NCI-H1092 (cell line): ENCODE measurements at places on chromosomes 7 and 10.
A peak's percentile ranks its signal among the peaks of the same experiment; 100 is the strongest.

DNA sequence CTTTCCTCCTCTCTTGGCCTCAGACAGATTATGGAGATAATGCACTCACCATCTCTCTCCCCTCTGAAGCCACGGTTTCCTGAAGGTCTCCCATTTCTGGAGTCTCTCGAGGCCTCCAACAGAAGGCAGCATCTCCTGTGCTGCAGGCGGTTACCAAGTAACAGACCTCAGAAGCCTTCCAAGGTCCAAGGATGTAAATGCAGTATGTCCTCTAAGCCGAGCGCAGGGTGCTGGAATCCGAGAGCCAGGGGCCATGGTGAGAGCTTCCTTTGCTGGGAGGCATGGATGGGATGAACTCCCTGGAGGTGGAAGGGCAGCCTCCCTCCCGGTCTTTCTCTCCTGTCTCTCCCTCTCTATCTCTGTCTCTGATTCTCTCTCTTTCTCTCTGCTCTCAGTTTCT is 79.8 kb downstream of the ADARB2 start:
- DNase-seq, result no peak

- no peak for DNase-seq
Measured at GRCh38 chr10:114100848-114101741, 57.4 kb downstream of the ADRB1 start.

DNA sequence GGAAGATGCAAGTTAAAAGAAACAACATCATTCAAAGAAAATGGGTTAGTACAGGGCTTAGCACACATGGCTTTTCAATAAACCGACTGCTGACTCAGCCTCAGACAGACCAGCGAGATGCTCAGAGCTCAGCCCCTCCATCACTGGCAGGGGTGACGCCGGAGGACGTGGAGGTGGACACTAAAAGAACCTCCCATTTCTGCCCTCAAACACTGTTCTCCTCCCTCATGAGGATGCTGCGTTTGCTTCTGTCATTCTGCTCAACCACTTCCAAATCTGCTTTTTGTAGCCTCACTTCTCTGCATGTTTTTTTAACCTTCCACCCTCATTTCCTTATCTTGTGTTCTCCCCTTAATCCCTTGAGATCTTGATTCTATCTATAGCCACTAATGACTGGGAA is 15.3 kb downstream of the DENND11 start:
- DNase-seq, result no peak

- DNase-seq, result no peak
Measured at GRCh38 chr7:36100634-36101033, 52.4 kb upstream of the EEPD1 start.

DNA sequence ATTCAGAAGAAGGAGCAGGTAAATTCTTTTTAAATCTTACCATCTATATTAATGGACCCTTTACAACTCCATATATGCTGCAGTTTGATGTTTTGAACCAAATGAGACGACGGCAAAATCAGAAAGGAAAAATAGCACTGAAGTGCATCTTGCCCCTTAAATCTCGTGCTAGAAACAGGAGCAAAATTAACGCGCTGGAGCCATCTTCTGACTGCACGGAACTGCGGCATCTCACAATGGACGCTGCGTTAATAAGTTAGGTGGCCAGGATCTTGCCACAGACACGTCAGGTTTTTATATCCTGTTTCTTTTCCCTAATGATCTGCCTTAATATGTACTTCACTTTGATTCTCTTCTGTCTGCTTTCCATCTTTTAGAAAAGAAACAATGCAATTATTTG is 354.5 kb downstream of the TFEC start:
- DNase-seq, result peak; percentile 48

DNA sequence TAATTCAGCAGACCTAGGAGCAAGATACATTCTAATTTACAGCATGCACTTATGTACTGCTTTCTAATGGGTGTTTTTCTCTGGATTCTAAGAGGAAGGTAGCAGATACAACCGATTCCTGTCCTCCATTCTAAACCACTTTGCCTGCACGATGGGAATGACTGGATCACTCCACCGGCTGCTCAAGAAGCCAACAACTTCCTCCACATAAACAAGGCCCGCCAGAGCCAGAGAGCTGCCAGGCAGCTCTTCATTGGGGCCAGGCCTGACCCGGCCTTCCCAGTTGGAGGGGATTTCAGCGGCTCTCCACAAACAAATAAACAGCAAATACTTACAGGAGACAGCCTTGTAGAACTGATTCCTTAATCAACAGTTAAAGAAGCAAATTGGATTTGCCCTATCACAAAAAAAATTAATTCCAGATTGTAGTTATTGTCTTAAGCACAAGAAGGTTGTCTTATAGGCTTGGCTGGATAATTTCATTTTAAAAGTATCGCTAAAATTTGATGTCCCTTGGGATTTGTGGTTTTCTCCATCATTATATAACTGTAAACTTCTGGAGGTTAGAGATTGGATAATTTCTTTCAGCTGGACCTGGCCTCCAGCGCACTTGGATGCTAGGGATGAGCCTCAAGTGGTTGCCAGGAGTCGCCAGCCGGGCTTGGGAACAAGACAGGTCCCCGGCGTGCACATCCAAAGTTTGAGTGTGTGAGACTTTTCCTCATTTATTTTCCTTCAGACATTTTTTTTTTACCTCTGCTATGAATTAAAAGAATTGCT is 20.9 kb downstream of the EBF3 start:
- no peak for DNase-seq

DNA sequence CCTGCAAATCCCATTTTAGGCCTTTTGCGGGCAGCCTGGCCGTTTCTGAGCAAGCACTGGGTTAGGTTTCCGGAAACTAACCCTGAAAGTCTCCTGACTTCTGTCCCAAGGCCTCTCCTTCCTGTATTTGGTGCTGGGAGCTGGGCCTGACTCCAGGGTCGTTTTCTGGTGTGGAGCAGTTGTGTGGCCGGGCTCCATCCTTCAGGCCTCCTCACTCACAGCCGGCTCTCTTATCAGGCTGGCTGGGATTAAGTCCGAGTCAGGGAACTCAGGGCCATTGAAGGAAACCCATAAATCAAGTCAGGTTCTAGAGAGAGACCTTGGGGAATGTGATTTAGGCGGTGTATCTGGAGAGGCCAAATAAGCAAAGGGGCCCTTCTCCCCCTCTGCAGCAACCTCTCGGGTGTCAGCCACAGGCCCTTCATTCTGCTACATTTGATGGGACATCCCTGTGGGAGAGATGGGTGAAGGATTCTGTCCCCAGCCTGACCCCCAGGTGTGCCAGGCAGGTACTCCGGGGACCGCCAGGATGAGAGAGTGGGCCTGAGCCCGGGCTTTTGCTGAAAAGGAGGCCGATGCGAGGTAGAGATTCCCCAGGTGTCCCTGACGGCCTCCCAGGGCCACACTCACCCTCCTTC is 3.3 kb downstream of the GATA3 start:
- no peak for DNase-seq

DNA sequence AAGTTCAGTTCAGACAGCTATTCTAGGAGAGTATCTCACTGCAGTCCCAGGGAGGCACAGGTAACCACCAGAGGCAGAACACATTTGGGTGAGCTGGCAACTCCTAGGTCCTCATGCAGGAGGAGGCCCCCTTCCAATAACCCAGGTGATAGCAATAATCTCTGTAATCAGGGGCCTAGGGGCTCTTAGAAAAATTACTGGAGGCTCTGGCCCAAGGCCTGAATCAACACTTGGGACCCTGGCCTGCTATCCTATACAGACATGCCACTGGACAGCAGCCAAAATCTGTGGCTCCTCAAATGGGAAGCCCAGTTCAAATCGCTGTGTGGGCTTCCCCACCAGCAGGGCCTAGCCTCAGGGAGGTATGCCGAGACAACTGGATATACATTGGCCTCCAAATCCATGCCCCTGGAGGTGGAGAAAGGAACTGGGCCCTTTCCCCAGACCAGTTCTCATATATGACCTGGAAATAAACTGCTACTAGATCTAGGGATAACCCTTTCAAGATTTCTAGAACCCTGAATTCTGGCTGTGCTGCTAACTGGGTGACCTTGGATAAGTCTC is 1.6 kb downstream of the AVPI1 start:
- no peak for DNase-seq

DNA sequence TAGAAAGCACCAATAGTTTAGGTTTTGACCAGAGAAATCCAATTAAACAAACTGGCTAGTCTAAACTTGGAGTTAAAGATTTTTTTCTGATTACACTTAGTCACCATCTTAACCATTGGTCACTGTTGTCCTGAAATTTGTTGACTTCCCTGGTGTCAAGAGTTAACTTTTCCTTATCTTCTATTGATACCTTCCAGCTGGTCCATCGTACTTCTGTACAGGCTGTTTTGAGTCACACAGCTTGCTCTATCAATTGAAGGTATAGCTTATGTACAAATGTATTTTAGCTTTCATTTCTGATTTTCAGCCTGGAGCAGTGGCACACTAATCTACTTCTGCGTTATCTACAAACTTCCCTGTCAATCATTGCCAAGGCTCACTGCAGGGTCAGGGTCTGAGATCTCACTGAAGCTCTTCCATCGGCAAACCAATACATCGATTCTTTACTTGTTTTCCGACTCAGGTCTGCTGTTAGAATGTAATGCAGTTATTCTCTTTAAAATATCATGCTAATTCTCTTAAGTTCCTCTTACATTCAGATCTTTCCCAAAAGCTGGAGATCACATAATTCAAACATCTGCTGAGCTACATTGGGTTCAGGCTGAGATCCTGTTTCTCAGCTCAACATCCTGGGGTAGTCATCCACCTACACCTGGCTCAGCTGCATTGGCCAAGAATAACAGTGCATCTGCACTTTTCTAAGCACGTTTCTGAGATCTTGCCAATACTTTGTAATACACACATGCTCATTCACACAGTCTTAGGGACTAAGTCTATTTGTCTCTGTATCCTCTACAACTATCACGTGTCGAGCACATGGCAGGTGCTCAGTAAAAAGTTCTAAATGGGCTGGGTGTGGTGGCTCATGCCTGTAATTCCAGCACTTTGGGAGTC is 11.3 kb downstream of the MRPS33 start:
- no peak for DNase-seq

- DNase-seq, result no peak
Measured at GRCh38 chr7:134062460-134062859, 64.7 kb upstream of the LRGUK start.

DNA sequence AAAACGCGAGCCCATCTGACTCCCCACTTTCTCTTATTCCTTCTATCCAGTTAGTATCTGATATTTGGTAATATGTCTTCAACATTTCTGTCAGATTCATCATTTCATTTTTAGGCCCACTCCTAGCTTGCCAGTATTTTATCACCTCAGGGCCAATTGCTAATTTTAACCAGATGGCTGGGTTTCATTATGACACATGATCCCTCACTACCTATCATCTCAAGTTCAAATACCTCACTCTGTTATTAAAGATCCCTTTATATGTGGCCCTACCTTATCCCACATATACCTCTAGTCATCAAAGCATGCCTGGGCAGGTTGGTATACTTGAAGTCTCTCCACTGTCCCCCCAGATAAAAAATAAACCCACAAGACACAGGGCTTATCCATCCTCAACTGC is 104.9 kb downstream of the RNLS start:
- DNase-seq, result no peak

- peak; percentile 96 for DNase-seq
Measured at GRCh38 chr10:5583525-5584175, 58.9 kb downstream of the CALML3 start.

DNA sequence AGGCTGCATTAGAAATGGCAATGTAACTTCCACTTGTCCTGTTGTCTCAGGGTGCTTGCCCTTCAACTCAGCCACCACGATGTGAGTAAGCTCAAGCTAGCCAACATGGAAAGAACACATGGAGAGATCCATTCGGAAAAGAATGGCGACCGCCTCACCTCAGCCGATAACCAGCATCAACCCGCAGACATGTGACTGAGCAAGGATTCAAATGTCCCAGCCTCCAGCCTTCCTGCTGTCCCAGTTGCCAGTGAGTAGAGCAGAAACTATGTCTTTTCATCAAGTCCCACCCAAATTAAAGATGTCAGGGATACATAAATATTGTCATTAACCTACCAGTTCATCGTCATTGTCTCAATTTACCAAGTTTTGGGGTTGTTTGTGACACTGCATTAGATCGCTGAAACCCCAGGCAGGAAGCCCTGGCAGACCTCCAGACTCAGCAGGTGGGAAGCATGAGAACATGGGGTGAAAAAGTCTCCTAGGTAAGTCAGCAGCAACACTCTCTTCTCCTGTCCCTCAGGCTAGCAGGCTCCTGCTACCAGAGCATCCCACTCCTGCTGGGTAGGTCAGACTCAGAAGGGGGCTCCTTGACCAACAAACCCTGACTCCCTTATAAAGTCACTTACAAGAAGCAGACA is 67.0 kb downstream of the OSBPL3 start:
- DNase-seq, result no peak

GRCh38 chr10:86667421-86668181 is 710 bp upstream of the LDB3 start:
- DNase-seq, result no peak

DNA sequence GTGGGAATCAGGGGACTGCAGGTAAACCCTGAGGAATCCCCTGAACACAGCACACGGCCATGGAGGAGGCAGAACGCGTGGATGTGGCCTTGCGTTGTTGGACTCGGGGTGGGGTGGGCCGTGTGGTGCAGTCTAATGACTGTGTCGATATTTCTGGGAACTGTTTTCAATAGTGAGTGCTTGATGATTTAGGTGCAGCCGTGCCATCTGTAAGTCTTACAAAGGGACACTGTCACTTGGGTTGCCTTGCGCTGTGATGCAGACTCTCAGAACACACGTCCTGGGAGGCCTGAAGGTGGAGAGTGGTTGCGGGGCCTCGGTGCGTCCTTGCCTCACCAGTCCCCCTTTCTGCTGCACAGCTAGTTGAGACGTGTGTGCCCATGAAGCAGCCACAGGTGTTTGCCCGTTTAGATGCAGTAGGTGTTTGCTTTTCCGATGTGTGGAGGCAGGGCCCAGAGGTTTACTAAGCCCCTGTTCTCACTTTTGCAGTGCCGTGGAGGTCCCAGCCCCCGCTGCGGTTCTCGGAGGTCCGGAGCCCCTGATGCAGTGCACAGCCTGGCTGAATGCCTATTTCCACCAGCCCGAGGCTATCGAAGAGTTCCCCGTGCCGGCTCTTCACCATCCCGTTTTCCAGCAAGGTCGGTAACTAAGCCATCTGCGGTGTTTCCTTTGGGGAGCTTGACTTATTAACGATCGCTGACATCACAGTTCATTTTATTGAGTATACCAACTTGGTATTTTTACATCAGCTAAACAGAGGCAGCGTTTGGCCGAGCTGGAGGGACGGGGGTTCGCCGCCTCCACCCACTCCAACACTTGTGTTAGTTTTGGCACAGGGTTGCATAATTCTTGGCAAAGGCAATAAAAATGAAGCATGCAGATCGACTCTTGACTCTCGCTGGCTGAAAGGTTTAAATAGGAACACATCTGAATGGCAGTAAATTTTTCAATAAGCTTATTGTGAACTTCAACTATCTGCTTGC is 240.7 kb downstream of the MGMT start:
- peak; percentile 9 for DNase-seq

- DNase-seq, result no peak
Measured at GRCh38 chr7:11613292-11613930, 218.6 kb downstream of the THSD7A start.

GRCh38 chr7:153943861-153944260 is 108.3 kb upstream of the DPP6 start:
- DNase-seq, result peak; percentile 58

- no peak for DNase-seq
Measured at GRCh38 chr7:152636441-152636840, 39.5 kb downstream of the XRCC2 start.

- DNase-seq, result no peak
Measured at GRCh38 chr10:23556727-23557440, 118.0 kb downstream of the OTUD1 start.
